ENCODE measurements at places on chromosomes 16 and 17.

GRCh38 chr16:84508502-84508901 is 4.0 kb upstream of the MEAK7 start:
- DNase-seq = peak; percentile 65

DNA sequence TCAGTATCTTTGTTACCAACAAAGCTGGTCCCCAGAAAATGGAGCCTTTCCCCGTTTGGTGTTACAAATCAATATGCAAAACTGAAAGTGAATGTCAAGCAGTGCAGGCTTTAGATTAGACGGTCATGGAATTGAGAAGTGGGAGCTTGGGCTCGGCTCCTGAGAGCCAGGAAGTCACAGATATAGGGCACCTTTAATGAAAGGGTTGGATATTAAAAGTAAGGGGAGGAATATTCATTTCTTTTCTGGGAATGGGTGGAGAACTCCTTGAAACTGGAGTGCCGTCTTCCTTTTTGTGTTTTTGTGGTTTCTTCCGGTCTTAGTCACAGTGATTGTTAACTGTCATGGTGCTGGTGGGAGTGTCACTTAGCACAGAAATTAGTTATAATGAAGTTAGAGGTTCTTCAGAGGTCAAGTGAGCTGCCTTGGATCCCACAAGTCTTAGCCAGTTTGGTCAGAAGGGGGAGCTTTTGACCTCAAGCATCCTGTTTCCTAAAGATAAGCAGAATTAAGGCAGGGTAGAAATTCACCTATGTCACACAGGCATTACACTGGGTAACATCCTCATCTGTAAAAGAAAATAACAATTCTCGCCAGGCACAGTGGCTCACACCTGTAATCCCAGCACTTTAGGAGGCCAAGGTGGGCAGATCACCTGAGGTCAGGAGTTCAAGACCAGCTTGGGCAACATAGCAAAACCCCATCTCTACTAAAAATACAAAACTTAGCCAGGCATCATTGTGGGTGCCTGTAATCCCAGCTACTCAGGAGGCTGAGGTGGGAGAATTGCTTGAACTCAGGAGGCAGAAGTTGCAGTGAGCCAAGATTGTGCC is 9.6 kb upstream of the EIF1 start:
- DNase-seq = peak; percentile 89

- no peak for DNase-seq
Observed at GRCh38 chr16:67857547-67858233, 10.2 kb upstream of the CENPT start.

DNA sequence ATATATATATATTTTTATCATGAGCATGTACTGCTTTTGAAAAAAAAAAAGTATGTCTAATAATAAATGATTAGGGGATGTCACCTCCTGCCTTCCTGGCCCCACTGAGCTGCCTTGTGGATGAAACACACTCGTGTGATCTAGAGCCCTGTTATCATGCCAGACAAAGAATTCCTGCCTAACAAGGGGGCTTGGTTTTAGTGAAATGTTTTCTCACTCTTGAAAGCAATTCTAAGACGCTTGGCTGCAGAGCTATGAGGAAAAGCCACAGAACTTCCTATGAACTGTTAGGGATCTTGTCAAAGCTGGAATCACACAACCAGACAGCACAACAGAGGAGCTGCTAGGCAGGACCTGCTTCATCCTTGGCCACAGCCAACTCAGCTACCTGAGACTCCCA is 4.0 kb downstream of the ZDHHC1 start:
- no peak for DNase-seq

GRCh38 chr17:65228734-65229620 is 91.8 kb downstream of the RGS9 start:
- DNase-seq = peak; percentile 83
